HEK293T (cell line): ENCODE measurements at places on chromosomes 1 and 21.

- no peak for DNase-seq
Observed at GRCh38 chr1:15258833-15259621, 12.0 kb downstream of the FHAD1 start.

GRCh38 chr1:209368864-209369598, 214.5 kb upstream of the CAMK1G start:
- DNase-seq = no peak

DNA sequence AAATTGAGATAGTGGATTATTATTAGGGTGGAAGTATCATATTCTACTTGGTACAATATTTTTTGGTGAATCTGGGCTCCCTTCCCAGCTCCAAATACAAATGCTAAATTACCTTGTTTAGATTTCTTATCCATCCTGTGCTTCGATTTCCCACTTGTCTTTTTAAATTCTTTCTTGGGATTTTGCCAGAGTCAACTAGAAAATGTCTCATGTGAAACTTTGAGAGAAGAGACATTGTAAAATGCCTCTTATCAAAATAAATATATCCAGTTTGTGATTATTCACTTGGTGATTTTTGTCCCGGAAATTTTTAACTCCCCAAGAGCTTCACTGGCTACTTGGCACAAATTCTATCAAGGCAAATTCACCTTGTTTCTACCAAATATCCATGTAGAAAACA, 202.0 kb downstream of the FMN2 start:
- no peak for DNase-seq

- no peak for DNase-seq
Observed at GRCh38 chr1:235617808-235618207, 31.8 kb downstream of the GNG4 start.

DNA sequence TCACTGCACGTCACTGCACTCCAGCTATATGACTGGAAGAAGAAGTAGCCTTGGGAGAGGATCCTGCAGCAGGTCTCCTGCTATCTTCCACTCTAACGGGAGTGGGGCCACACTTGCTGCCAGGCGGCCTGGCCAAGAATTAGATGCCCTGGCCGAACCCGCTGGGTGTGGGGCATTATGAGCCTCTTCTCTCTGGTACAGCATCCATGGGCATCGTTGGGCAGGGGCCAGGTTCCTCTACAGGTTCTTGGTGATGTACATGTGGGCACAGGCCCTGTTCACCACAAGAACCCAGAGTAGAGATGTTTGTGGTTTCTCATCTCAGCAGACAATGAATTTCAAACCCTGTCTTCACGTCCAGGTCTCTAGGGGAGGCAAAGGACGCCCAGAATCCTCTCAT, 370.5 kb downstream of the NPHP4 start:
- DNase-seq = no peak

DNA sequence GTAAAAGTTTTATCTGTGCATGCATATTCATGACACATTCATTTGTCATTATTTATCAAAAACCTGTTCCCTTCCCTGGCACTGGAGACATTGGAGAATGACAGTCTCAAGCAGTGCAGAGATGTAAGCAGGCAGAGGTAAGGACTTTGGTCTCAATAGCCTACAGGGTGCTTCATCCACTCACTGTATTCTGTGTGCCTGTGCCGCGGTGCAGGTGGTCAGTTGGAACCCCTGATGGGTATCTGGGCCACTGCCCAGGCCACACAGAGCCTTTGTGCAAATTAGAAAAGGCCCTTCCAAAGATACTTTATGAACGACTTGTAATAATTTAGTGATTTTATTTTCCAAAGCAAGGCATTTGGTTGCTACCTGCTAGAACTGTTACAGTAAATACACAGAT, 44.0 kb downstream of the CDC42 start:
- no peak for DNase-seq

- DNase-seq = no peak
Observed at GRCh38 chr1:53379662-53380002, 51.8 kb upstream of the LRP8 start.

- DNase-seq = no peak
Observed at GRCh38 chr1:30727824-30728223, 4.4 kb upstream of the MATN1 start.

DNA sequence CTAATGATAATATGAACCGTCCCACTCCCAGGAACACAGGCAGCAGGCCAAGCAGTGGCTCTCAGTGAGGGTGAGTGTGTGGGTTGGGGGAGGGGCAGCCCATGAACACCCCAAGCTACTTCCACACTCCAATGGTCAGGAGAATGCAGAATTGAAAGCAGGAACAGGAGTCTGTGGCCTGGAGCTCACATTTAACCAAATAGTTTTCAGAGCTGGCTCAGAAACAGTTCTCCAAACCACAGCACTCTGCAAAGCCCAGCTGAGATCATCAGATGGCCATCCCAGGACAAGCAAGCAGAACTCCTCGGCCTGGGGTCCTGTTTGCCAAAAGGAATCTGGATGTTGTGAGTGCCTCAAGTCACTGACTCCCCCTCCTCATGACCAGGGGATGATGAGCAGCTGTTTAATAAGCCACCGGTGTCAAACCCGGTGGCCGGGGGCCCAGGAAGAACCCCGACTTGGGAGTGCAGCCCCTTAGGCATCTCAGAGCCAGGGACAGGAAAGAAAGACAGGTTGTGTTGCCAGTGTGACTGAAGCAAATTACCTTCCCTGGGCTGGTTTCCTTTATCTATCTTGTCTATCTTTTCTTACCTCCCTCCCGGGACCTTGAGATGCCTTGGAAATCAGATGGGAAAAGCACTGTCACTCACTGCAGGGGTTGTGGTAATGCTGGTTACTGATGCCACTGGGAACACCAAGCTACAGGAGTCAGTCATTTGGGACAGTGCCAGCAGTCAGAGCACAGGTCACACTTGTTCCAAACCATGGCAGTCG, 20.4 kb downstream of the DEGS1 start:
- no peak for DNase-seq

DNA sequence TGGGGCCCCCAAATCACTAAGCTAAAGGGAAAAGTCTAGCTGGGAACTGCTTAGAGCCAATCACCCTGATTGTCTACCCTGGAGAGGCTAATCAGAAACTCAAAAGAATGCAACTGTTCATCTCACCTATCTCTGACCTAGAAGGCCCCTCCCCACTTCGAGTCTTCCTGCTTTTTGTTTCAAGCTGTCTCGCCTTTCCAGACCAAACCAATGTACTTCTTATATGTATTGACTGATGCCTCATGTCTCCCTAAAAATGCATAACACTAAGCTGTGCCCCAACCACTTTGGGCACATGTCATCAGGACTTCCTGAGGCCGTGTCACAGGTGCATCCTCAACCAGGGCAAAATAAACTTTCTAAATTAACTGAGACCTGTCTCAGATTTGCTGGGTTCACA, 209.5 kb downstream of the APP start:
- DNase-seq = no peak

DNA sequence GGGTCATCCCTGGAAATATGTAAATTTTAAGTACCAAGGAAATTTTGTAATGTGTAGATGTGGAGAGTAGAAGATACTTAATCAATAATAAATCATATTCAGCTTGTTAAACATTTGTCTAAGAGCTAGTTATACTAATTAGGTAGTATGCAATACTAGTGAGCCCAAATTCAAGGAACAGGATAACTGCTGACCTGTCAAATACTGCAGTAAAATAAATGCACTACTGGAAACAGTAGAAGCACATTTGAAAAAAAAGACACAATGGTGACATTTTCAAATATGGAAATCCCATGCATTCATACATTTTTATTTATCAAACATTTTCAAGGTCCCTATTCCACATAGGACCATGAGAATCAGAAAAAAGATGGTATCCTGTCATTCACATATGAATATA, 27.2 kb downstream of the EPRS1 start:
- DNase-seq = no peak

DNA sequence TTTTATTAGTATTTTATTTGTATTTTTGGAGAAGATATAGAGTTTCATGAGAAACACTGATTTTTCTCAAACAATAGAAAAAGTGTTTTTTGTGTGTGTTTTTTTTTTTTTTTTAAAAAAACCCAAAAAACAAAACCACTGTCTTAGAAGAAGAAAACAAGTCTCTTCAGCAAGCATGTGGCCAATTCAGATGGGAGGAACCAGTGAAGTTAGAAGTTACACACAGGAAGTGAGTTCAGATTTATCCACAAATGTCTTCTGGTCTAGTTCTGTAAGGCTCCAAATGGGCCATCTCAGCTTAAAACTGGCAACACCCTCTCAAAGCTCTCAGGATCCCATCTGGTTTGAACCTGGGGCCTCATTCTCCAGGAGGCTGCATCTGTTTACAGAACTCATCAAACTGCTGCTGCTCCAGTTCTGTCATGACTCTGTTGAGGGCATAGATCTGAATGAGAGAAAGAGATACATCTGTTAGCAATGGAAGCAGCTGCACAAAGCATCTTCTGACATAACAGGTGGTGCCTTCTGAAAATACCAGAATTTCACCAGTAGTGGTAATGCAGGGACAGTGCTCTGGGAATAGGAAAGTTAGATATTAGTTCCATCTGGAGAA, 9.8 kb upstream of the ERMAP start:
- no peak for DNase-seq

DNA sequence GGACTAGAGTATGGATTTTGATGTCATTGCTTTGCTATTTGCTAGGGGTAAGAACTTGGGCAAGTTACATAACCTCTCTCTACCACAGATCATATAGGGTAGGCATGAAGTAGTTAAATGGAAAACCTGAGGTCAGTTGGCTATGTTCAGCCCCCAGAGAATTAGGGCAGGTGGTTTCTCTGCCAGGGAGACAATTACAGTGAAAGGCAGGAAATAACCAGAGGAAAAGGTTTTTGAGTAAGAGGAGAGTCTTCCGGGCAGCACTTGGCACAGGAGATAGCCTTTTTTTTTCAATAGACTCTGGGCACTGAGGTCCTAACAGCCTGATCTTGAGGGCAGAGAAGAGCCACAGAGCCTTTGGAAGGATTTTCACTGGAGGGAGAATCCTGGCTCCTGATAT, 16.7 kb upstream of the SERBP1 start:
- DNase-seq = no peak

DNA sequence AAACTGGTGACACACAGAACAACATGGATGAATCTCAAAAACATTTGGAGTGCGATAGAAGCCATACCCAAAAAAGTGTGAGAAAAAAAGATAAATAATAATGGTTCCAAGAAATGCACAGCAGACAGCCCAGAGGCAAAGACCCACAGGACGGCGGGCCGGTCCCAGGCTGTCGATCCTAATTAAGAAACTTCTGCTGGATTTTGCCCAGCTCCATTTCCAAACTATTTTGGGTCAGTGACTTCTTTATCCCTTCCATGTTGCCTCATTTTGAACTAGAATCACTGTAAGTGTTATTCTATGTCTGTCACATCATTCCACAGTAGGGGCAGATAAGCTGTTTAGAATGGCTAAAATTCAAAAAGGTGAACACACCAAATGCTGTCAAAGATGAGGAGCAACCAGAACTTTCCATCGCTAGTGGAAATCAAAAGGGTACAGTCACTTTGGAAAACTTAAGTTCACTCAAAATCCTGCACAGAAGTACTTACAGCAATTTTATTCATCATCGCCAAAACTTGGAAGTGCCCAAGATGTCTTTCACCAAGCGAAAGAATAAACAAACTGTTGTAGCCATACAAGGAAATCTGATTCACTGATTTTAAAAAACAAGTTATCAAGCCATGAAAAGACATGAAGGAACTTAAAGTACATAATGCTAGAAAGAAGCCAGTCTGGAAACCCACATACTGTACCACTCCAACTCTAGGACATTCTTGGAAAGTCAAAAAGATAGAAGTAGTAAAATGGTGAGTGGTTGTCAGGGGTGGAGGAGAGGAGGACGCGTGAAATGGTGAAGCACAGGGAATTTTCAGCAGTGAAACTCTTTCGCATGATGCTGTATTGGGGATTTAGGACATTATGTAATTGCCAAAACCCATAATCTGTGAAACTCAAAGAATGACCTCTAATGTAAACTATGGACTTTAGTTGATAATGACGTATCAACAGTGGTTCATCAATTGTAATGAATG, 7.5 kb downstream of the NBPF1 start:
- no peak for DNase-seq

DNA sequence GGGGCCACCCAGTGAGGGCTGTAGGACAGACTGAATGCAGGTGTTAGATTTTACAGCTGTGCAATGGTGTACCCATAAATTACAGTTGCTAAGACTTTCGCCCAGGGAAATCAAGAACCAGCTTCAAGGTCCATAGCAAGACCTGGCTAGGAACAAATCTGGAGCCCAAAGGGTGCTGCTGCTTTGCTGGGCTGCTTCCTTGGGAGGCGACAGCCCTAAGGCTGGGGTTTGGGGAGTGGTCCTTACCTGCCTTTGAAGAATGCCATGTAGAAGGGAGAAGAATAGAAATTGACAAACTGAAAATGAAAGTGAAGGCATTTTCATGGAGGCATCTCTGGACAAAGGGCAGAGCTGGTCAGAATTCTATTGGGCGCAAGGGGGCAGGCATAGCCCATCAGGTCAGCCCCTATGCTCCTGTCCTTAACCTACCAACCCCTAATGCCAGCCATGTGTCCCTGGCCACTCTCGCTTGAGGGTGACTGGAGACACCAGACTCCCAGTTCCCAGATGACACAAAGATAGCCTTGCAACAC, 7.6 kb upstream of the ARHGEF19 start:
- no peak for DNase-seq

DNA sequence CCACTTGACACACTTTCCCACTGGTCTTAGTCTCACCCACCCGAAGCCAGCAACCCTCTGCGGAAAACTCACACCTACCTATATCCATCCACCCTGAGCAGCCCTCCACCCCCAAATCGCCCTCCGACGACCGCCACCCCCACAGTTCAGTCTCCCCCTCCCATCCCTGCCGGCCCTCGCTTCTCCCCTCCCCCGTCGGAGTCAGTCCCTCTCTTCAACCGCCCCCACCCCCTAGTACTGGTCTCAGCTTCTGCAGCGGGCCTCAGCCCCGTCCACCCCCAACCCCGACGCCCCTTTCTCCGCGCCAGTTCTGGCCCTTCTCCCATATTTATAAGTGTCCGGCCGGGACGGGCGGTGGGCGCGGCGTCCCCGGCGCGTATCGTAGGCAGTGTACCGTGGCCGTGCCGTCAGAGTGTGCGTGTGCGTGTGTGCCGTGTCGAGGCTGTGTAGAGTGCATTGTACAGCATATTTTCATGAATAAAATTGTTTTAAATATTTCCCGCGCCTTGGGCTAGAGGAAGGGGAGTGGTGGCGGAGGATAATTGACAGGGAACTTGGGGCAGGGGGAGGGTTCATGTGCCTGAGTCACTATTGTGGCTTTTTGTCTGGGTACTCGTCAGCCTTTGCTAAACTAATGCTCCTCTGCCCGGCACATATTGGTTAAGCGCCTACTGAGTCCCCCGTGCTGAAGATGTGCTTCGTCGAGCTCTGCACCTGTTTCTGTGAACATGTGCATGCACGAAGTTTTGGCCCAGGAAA, 22.0 kb downstream of the FOXO6 start:
- DNase-seq = no peak

DNA sequence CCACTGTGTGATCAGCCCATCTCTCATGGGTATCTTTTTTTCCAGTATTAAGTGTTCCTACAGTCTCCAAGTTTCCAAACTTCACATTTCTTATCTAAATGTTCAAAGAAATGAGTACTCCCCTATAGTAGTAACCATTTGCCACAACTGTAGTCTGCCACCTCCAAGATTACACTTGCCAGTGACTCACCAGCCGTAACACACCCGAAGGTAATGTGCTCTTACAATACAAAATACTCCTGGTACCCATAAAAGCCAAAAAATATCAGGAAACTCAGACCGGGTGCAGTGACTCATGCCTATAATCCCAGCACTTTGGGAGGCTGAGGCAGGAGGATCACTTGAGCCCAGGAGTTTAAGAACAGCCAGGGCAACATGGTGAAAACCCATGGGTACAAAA, 20.5 kb upstream of the ZNF496 start:
- no peak for DNase-seq
